ENCODE measurements at places on chromosomes 6 and 20.

DNA sequence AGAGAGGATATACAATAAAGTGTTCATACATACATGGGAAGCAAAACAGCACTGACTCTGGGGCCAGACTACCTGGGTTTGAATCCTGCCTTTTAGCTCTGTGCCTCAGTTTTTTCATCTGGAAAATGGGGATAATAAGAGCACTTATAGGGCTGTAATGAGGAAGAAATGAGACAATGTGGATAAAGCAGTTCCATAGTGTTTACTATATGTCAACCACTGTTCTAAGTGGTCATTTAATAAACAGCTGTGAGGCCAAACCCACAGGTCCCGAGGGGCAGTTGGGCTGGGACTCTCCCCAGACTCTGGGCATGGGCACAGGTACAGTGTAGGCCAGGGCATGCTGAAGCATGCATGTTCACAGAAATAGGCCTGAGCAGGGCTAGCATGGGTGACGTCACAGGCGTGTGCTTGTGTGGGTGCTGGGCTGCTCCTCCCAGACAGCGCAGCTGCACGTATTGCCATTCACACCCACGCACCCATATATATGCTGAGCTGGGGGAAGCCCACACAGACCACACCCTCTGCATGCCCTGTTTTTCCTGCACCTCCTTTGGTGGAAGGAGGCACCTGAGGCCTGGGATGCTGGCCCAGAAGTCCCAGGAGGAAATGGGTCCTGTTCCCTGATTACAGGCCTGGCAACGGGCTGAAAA, 3.5 kb upstream of the PLCG1 start:
- DNase-seq = no peak

GRCh38 chr6:151391471-151392413, at the start of gene ZBTB2:
Gene ZBTB2, minus strand, starts transcription at chr6:151391559. Its CDS starts 17,922 bp downstream, at chr6:151373637.
- DNase-seq = peak; percentile 54

DNA sequence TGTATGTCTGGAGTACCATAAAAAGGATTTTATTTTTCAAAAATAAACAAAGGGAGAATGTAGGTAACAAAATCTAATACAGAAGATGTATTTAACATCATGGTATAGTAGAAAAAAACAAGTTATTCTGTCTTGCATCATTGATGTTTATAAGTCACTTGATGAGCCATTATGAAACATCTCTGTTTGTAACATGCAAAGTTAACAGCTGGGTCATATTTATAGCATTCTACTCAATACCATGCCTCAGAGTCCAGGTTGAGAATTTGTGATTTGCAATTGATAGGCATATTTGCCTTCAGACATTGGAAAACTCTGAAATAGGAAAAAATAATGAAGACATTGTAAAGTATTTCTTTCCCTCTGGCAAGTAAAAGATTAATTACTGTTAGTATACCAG, 52.3 kb upstream of the IL20RA start:
- DNase-seq = no peak

- no peak for DNase-seq
Measured at GRCh38 chr6:132780770-132781371, 17.6 kb downstream of the SLC18B1 start.

DNA sequence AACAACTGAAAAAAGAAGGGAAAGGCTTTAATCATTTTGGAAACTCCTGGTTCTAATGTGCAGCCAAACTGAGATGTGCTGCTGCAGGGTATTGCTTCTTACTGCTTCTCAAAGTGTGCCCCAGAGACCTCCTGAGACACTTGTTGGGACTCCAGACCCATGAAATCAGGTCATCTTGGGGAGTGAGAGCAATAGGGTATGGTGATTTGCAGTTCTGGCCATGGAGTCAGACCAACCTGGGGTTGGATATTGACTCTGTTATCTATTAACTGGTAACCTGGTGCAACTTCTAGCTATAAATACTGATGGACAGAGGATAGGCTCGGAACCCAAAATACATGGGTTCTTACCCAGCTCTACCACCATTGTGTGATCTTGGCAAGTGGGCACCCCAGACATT, 3.8 kb downstream of the TSPO2 start:
- no peak for DNase-seq

GRCh38 chr20:10134176-10134575, 84.5 kb upstream of the SNAP25 start:
- DNase-seq = no peak

GRCh38 chr20:57122536-57123489, 143.6 kb downstream of the BMP7 start:
- DNase-seq = no peak

GRCh38 chr6:157267109-157267611, 56.2 kb downstream of the TMEM242 start:
- no peak for DNase-seq

GRCh38 chr6:161732594-161732993, 458.7 kb upstream of the AGPAT4 start:
- DNase-seq = no peak

DNA sequence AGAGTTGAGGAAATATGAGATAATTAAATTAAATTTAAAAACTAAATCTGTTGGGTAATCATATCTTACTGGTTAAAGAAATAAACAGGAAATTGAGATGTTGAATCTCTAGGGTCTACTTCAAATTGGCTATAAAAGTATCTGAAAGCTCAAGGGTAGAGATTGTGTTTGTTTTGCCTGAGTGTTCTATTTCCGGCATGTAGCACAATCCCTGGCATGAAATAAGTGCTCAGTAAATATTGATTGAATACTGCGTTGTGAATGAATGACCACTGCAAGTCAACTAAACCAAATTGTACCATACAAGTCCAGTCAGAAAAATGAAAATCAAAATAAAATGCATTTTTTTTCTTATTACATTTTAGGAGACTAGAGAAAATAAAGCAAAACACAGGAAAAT, 709.8 kb downstream of the EPM2A start:
- DNase-seq = peak; percentile 65

DNA sequence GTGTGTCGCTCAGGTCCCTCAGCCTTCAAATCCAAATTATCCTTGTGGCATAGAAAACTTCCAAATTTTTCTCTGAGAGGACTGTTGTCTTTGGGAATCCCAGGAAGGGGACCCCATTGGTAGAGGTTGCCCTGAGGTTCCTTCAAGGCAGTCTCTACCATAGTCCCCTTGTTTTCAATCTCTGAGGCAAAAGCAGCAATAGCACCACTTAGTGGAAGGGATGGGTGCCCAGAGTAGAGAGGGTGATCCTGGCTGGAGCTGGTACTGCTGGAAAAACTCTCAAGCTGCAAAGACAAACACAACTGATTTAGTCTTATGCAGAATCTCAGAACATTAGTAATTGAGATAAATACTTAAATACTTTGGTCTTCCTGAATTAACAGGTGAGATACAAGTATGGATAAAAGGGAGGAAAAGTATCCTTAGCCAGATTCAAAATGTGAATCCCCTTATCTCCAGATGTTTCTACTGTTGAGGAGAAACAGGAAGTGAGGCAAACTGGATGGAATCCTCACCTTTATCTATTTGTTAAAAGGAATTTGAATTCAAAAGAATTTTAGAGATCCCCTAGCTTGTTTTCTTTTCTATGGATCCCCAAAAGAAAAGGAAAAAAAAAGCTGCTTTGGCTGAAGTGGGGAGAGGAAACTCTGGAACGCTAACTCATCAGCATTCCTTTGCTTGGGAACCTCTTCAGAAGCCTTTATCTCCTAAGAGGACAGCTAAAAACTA, 13.4 kb downstream of the ZNF318 start:
- DNase-seq = no peak

GRCh38 chr6:140079328-140079727, 704.9 kb upstream of the CITED2 start:
- DNase-seq = no peak

DNA sequence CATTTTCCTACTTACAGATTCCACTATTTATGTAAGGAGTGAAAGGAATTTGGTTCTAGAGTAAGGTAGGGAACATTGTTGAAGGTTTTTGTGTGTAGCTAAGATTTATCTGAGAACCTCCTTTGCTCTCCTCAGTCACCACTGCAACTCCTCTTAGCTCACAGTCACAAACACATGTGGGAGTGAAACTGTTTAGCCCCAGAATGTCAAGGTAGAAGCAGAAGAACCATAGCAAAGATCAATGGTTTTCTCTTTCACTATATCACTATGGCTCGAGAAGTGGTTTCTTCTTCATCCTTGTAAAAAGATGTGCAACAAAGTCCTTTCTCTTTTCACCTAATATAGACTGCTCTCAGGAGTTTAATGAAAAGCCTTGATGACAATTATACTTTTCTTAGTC, 6.5 kb upstream of the DEFB112 start:
- DNase-seq = no peak

DNA sequence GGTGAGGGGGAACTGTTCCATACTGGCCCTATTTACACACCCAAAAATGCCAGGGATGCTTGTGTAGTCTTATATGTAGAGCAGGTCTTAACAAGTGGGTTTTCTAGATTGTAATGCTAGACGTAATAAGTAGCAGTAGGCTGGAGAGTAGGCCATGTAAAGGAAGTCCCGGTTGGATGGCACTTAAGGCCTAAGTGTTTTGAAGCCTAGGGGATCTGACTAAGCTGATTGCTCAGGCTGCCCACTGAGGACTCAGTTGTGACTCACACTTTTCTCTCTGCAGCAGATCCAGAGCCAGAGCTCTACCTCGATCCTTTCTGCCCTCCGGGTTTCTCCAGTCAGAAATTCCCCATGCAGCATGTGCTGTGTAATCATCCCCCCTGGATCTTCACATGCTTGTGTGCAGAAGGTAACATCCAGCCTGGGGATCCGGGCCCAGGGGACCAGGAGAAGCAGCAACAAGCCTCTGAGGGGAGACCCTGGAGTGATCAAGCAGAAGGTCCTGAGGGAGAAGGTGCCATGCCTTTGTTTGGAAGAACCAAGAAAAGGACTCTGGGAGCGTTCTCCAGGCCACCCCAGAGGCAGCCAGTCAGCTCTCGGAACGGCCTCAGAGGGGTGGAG, 26.6 kb downstream of the ZNF133 start:
- DNase-seq = no peak

GRCh38 chr6:111995404-111995803, 58.5 kb upstream of the CCN6 start:
- no peak for DNase-seq

DNA sequence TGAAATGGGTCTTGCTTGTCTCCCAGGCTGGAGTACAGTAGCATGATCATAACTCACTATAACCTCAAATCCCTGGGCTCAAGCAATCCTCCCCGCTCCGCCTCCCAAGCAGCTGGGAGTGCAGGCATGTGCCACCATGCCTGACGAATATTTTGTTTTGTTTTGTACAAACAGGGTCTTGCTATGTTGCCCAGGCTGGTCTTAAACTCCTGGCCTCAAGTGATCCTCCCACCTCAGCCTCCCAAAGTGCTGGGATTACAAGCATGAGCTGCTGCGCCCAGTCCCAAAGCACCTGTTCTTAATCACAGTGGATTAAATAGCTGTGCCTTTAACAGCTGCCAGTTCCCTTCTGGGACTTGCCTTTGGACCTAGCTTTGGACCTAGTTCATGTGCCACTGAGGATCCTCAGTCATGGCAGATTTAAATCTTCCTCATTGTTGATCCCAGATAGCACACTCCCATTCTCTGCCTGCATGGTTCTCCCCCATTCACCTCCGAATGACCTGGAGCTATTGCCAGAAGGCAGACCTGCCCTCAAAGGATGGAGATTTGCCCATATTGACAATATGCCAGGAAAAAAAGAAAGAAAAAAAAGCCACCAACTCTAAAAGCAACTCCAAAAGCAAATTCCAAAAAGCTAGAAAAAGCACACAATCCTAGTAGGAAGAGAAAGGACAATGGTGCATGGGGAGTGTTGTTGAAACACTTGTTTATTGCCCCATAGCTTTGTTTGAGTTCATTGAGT, 10.6 kb downstream of the POFUT1 start:
- no peak for DNase-seq

DNA sequence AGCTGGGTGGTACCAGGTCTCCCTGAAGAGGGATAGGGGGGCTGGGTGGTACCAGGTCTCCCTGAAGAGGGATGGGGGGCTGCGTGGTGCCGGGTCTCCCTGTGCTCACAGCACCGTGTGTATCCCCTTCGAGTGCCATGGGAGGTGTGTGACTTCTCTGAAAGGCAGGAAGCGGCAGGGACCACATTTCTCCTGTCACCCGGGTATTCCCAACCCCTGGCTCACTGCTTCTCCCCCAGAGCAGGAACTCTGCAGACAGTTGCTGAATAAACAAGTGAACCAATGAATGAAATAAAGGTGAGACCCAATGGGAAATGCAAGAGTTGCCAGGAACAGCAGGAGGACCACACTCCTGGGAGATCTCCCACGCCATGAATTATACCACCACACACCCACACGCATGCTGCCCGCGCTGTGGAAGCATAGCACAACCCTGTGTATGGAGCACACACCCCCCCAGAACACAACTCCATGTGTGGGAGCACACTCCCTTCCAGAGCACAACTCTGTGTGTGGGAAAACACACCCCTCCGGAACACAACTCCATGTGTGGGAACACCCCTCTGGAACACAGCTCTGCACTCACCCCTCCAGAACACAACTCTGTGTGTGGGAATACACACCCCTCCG, 50.7 kb downstream of the RNASET2 start:
- no peak for DNase-seq

GRCh38 chr20:57666106-57666833, 43.5 kb downstream of the PMEPA1 start:
- DNase-seq = no peak

DNA sequence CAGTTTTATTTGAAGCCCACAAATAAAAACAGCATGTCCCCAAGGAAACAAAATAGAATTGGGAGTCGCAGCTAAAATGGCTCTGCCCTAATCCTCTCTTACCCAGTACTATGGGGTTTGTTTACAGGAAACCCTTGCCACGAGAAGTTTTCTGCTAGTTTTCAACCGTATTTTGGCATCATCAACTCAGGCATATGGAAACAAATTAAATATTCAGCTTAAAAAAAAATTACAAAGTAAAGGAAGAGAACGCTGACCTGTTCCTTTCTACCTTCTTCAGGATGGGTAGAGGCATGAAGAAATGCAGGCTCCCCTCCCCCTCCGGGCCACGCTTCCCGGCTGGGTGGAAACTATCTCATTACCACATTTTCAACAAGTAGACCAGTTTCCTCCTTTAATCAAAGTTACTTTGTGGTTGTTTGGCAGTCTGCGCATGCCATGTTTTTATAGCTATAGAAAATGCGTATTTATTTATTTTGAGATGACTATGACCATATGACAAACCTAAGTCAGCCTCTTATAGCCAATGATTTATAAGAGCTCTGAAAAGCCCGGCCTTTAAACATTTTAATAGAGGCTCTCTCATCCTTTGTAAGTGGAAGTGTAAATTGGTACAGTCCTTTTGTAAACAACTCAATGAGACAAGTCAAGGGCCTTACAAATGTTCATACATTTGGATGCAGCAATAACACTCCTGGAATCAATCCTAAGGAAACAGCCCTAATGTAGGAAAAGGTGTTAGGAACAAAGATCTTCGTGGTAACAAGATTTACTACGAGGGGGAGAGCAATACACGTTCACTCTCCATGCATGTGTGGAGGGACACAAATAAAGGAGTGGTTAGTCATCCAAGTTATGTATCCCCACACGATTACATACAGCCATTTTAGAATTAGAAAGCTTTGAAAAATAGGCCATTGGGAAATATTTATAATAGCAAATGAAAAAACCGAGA, 16.1 kb upstream of the ZNF217 start:
- DNase-seq = peak; percentile 44

DNA sequence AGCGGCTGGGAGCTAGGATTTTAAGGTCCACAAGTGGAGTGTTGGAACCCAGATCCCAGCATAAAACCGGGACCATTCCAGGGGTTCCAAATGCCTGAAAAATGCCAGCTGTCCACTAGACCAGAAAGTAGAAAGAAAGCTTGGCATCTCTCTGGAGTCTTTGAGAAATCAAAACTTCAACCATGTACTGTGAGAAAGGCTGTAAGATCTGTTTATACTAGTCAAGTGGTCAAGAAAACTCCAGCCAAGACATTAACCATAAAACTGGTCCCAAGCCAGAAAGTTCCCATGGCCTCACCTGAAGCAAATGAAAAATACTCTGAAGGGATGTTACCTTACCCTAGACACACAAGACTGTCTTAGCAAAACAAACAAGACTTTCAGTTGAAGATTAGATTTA, 112.6 kb downstream of the DCDC2 start:
- no peak for DNase-seq
